ELR (cell line): ENCODE measurements at places on chromosomes 3 and 15.

- DNase-seq = no peak
These were observed 397.3 kb upstream of the PROK2 start for GRCh38 chr3:72182206-72182605.

- no peak for DNase-seq
These were observed 882 bp downstream of the CADM2 start for GRCh38 chr3:84959470-84960271.

DNA sequence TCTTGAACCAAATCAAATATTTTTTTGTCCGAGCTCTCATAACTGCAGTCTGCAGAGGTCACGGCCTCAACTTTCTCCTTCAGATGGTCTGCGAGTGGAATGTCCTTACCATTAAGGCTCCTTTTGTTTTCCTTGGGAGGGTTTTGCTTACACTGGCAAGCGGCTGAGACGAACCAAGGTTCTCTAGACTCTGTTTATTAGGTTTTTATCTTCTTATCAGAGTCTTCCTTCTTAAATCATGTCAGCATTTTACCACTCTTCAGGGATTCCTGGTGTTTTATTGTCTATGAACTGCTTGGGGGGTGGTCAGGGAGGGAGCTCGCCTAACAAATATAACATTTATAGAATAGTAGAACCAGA, 773.7 kb upstream of the NR2F2 start:
- DNase-seq = no peak

- DNase-seq = no peak
These were observed 14.3 kb downstream of the OXTR start for GRCh38 chr3:8755097-8755496.

DNA sequence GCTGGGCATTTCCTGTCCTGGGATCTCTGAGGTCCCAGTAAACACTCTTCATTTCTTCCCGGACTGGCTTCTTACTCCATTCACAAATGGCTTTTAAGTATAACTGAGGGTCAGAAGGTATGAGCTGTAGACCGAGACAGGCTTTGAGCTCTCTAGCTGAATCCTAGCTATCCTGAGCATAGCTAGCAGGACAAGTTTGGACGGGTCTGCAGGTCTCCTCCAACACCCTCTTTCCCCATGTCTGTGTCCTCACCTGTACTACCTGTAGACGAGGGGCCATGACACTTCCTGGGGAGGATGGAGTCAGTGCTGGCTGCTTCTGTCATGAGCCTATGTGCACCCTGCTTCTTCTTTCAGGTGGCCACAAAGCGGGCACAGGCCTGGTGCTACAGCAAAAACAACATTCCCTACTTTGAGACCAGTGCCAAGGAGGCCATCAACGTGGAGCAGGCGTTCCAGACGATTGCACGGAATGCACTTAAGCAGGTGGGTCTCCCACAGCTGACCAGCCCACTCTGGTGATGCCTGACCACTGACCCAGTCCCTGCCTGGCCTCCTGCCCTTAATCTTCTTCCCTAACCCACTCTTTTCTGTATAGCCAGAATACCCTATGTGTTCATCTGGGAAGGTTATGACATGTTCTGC, 72.1 kb upstream of the ACAD9 start:
- no peak for DNase-seq

GRCh38 chr3:106034313-106034712, 165.5 kb upstream of the CBLB start:
- no peak for DNase-seq

- no peak for DNase-seq
These were observed 19.0 kb downstream of the APBA2 start for GRCh38 chr15:28904541-28905315.

DNA sequence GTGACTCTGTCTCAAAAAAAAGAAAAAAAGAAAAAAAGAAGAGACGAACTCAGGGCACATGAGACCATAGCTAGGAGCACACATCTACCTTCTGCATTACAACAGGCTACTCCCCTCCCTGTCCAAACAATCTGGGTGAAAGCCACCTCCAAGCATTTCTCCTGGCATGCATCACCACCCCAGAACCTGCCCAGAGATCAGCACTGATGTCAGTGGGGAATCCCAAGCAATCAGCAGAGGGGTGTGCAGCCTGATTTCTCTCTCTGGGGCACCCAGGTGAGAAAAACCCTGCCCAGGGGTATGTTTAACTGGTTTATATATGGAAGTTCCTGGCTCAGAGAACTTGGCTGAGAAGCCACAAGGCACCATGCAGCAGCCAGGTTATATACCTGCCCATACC, 59.4 kb downstream of the CDC25A start:
- DNase-seq = no peak

- DNase-seq = peak; percentile 96
These were observed at the start of gene ARIH1 for GRCh38 chr15:72473614-72474465. Gene ARIH1, plus strand, starts transcription at chr15:72474330. Its CDS starts 310 bp downstream, at chr15:72474640.

GRCh38 chr15:72866182-72866581, 82.6 kb upstream of the ADPGK start:
- peak; percentile 41 for DNase-seq

DNA sequence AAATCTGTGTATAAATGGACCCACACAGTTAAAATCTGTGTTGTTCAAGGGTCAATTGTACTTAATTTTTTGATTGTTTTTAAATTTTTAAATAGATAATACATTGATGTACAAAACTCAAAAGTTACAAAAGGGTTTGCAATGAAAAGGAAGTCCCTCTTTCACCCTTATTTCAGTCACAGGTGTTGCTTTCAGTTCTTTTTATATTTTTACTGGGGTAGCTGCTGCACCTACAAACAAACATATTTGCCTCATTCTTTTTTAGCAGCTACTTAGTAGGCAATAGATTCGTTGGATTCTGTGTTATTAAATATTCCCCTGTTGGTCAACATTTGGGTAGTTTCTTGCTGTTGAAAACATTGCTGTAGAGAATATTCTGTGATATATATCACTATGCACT, 44.4 kb downstream of the PIAS1 start:
- no peak for DNase-seq

DNA sequence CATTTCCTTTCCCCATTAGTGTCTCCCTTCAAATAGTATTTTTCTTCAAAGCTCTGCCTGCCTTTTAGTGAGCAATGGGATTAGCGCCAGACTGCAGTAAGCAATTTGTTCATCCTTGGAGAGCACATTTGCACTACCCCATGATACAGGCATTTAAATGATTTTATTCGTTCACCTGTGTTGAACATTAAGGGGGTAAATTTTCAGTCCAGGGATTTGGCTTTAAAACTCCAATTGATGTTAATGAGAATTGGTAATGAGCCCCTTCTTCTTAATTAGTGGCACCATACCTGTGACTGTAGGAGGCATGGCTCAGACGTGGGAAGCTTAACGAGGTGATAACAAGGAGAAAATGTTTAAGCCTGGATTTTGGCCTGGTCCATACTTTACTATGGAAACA, 161.4 kb upstream of the NANOGP8 start:
- DNase-seq = no peak

- DNase-seq = no peak
These were observed 400.5 kb downstream of the PTPRG start for GRCh38 chr3:61961900-61962299.

- no peak for DNase-seq
These were observed 93.2 kb downstream of the FILIP1L start for GRCh38 chr3:100020876-100021644.

DNA sequence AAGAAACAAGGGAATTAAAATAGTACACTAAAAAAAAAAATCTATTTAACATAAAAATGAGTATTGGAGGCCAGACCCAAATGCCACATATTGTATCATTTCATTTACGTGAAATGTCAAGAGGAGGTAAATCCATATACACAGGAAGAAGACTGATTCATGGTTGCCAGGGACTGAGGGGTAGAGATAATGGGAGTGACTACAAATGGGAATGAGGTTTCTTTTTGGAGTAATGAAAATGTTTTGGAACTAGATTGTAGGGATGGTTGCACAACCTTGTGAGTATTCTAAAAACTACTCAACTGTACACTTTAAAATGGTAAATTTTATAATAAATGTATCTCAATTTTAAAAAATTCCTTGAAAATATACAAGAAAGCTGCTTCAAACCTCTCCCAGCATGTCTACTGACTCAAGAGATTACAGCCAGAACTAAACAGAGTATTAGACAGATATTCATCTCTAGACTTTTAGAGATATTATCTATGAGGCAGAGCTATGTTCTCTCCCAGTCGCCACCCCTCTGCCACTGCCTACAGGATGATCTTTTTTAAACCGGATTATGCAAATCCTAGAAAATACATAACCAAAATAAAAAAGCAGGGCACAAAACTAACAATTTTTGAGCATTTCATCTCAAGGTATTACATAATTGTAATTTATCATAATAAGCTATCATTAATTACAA, 6.2 kb downstream of the HLTF start:
- peak; percentile 25 for DNase-seq

DNA sequence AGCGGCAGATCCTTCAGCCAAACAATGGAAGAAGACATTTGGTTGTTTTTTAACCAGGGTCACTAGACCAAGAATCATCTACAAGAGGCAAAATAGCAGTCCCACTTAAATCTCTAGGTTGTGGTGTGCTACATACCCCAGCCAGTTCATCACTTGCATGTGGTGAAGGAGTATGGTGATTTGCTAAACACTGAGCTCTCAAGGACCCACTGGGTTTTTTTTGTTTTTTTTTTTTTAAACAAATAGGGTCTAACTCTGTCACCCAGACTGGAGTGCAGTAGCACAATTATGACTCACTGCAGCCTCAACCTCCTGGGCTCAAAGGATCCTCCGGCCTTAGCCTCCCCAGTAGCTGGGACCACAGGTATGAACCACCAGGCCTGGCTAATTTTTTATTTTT, 508.0 kb downstream of the FOXP1 start:
- no peak for DNase-seq

- no peak for DNase-seq
These were observed 138.3 kb upstream of the FAM3D start for GRCh38 chr3:58804914-58805313.

DNA sequence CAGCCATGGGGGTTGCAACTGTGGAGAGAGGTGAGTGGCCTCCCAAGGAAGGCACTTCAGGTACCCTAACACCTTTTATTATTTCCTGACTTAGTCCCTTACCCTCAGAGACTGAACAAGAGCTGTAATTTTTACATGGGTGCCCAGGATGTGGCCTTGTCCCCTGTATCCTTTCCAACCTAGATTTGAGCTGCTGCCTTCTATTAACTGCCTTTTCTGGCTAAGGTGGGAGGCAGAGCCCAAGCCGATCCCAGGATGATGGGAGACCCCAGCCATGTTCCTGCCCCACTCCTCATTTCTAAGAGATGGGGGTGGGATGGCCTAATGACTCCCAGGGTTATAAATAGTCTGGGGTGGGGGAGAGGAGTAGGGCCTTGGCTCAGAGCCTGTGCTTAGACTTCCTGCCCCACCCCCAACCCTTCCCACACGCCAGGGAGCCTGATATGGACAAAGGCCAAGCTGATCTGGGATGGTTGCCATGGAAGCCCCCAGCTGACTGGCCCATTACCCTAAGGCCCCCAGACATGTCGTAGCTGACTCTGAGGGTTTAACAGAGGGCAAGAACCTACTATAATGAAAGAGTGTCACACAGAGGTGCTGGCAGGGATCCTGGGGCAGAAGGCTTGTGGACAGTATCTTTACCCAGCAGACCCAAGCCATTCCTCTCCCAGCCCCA, 1.9 kb downstream of the KLHDC8B start:
- DNase-seq = no peak

DNA sequence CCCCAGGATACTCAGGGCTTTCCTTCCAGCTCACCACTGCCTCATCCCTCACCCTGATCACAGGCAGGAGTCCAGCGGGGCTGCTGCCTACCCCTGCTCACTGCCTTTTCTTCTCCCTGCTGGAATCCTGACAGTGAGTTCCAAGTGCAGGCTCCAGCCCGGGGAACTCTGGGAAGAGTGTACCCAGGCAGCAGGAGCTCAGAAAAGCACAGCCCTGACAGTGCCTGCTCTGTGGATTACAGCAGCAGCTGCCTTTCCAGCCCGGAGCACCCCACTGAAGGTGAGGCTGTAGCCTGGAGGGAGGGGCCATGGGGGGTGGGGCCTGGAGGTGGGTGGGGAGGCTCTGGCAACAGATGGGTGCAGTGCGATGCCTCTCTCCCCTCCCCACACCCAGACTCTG, 6.1 kb upstream of the JMJD7 start:
- DNase-seq = no peak

- peak; percentile 39 for DNase-seq
These were observed 9.3 kb upstream of the C15orf61 start for GRCh38 chr15:67511606-67512005.

- no peak for DNase-seq
These were observed 103.5 kb downstream of the NUP210 start for GRCh38 chr3:13316603-13317002.

- peak; percentile 90 for DNase-seq
These were observed 98.3 kb upstream of the VGLL3 start for GRCh38 chr3:87088993-87089841.

GRCh38 chr15:68494573-68495110, 62.7 kb upstream of the ITGA11 start:
- no peak for DNase-seq

GRCh38 chr3:66227051-66227450, 6.2 kb downstream of the SLC25A26 start:
- DNase-seq = no peak

DNA sequence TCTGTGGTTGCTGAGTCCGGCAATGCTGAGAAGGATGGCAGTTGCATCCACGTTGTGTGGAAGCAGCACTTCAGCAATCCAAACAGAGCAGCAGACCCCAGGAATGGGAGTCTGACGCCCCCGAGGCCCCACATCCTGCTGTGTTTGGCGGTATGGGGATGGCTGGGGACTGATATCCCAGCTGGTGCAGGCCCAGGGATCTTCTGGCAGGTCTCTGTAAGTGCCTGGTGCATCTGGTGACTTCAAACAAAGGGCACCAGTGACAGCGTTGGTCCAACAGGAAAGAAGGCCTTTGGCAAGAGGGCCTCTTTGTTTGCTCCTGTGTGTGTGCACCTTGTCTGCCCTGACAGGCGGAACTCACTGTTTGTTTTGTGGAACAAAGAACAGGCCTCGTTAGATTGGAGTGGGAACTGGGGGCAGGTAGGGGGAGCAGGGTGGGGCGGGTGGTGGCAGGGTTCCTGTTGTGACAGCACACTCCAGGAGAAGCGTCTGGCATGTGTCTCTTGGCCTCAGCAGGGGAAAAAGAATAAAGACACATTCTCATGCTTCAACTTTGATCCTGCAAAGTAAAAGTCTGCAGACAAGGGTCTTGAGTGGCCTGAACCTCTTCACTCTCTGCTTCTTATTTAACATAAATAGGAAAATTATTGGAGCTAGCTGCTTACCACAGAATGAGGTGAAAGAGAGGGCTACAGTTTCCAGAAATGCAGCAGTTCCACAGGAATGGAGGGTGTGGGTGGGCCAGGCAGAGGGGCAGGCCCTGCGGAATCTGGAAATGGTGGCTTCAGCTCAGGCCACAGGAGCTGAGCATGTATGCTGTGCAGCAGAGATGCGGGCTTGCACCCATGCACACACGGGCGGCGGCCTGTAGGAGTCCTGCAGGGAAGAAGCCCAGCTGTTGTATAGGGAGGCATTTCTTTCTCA, 94.5 kb upstream of the MYZAP start:
- DNase-seq = no peak

DNA sequence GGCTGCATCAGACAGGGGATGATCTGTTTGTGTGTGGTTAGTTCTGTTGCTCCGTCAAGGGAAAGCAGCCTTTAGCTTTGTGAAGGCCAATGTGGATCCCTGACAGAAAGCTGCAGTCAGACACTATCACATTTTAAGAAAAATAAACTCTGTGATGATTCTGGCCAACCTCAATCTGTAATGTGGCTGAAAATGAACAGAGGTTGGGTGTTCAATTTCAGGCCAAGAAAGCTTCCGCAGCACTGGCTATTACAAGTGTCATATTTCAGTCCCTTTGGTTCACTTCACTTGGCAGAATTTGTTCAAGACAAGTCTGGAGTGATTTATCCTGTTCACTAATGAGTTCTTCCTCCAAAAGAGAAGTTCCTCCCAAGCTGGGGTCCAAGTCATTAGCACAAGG, 571.8 kb upstream of the IL12A start:
- DNase-seq = no peak
